ENCODE measurements at places on chromosomes 16 and 17.

GRCh38 chr17:18146980-18147379 is 36.6 kb upstream of the ALKBH5 start:
- no peak for DNase-seq

GRCh38 chr16:75097941-75098901 is 18.4 kb downstream of the LDHD start:
- DNase-seq: no peak

GRCh38 chr16:17340804-17341203 is 130.0 kb downstream of the XYLT1 start:
- no peak for DNase-seq

GRCh38 chr17:31387438-31387837 is 4.0 kb upstream of the RAB11FIP4 start:
- no peak for DNase-seq

GRCh38 chr17:49229805-49230600 is 584 bp downstream of the PHOSPHO1 start:
- no peak for DNase-seq

DNA sequence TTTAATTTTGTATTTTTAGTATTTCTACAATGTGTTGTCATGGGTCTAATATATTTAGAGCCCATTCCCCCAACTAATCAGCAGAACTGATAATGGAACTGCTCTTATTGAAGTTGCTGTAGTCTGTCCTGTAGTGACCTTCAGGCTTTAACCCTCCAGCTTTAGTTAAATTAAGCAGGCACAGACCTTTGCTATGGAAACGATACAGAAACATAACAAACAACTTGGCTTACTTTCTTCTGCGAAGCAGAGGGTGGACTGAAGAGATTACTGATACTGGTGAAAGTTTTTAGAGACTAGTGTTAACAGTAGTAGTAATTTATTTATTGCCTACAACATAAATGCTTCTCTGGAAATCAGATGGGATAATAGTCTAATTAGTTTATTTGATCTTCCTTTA is 61.4 kb downstream of the NFATC3 start:
- DNase-seq: peak; percentile 46

DNA sequence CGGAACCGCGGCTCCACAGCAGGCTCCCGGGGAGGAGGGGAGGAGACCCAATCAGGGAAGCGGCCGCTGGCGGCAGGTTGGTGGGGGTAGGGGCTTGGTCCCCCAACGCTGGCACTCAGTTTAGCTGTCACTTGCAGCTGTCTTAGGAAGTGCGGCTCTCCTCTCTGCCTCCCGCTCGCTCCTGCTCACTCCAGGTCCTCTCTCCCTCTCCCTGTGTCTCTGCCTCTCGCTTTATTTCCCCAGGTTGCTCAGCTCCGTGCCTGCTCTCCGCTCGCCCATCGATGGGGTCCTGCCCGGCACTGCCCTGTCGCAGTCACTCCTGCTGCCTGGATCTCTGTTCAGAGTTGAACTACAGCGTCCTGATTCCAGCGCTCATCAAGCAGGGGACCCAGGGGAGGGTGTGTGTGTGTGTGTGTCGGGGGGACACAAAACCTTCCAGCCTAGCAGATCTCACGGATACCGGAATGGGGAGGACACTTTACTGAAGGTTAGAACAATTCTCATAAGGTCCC is 145.6 kb downstream of the ENGASE start:
- no peak for DNase-seq

- no peak for DNase-seq
Measured at GRCh38 chr16:83917152-83918120, 18.5 kb downstream of the MLYCD start.

DNA sequence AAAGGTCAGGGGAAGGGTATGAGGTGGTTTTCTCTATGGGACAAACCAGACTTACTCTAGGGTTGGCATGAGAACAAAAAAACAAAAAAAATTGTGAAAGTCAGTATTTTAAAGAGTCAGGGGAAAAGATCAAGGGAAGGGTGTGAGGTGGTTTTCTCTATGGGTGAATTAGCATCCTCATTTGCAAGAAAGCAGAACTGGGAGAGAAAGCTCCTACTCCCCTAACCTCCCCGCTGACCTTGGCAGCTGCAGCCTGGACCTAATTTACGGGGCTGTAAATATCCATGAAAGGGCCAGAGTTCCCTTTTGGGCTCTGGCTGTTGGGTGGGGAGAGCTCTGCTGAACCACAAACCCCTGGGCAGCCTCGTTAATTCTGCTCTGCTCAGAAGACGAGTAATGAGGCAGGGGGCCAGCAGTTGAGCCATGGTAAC is 10.6 kb downstream of the RHBDL3 start:
- DNase-seq: no peak

DNA sequence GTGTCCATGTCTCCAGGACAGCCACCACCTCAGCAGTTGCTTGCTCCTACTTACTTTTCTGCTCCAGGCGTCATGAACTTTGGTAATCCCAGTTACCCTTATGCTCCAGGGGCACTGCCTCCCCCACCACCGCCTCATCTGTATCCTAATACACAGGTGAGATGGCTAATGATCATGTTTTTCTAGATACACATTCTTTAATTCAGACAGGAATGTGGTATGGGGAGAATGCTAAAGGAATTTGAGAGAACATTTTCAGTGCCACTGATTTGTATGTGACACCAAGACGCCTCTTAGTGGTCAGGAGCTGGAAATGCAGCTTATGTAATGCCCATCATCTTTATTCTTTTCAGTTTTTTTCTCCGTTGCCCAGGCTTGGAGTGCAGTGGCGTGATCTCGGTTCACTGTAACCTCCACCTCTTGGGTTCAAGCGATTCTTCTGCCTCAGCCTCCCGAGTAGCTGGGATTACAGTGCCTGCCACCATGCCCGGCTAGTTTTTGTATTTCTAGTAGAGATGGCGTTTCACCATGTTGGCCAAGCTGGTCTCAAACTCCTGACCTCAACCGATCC is 8.9 kb upstream of the RAPGEFL1 start:
- DNase-seq: peak; percentile 65

DNA sequence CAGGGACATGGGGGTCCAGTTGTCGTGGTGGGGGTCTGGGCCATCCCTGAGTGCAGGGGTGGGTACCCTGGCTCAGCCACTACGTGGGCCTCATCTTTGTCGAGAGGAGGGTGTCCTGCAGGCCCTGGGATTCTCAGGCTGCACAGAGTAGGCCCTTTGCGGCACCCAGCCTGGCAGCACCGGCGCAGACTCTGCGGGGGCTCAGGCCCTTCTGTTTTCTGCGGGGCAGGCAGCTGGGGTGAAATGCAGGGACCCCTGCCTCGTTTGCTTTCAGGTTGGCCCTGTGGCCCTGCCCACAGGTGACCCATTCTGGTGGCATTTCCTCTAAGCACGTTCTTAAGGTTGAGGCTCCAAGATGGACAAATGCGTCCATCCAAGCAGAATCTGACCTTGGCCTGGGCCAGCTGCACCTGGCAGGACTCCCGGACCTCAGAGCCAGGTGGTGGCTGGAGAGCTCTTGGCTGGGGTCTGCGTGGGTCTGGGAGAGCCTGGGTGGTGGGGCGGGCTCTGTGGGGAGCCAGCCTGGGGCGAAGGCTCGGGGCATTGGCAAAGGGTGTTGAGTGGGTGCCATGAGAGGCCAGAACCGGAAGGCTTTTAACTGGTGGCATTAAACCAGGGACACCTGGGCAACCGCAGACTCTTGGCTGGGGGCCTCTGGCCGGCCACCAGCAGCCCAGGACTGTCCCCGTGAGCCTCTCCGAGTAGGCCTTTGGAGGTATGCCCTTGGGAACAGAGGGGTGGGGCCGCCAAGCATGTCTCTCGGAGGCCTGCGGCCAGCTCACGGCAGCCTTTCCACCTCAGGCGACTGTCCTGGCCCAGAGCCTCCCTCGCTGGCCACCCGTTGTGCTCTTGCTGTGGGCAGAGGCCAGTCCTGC is 16.9 kb downstream of the PRSS27 start:
- no peak for DNase-seq

- DNase-seq: no peak
Measured at GRCh38 chr16:17372386-17372785, 98.4 kb downstream of the XYLT1 start.

DNA sequence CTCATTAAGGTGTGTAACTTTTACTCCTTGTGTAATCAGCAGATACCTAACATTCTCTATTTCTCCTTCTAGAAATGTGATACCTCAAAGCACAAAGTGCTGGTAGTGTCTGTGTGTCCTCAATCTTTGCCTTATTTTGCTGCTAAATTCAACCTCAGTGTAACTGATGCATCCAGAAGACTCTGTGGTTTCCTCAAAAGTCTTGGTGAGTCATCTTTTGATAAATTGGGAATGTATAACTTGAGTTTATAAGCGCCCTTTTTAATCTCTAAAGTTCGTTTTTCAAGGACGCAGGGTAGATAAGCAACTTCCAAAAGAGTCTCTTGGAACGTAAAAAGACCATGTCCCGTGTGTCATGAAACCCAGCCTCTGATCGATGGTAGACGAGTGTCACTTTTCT is 10.2 kb downstream of the NARF start:
- DNase-seq: no peak

DNA sequence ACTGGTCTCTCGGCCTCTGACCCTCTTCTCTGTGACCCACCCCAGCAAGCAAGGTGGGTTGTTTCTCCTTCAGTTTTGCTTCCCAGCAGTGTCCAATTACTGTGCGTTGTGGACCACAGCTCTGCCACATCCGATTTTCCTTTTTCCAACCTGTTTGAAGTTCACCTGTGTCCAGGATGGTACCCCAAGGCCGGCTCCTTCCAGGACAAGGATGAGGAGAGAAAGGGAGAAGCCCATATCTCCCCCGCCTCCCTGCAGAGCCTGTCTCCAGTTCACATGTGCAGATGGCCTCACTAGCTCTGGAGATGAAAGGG is 13.5 kb downstream of the NMRAL1 start:
- no peak for DNase-seq

GRCh38 chr16:67431775-67432505 is 1.0 kb downstream of the HSD11B2 start:
- DNase-seq: no peak

- no peak for DNase-seq
Measured at GRCh38 chr17:77461277-77462057, 320.7 kb downstream of the SEC14L1 start.

DNA sequence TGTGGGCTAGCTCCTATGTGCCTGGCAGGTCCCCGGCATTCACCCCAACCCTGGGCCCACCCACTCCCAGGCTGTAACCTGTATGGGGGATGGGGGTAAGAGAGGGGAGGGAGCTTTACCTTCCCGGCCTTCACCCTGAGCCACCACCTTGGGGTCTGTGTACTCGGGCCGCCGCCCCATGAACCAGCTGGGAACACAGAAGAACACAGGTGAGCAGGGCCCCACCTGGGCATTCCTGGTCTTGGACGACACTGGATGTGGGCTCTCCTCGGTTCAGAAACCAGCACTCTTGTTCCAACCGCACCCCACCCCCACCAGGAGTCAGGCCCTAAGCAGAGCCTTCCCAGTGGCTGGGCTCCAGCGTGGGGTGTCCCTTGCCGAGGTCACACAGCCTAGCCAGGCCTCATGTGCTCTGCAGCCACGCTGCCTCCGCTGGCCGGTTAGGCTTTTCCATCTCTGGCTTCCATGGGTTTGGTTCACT is 18.8 kb downstream of the B9D1 start:
- DNase-seq: no peak

DNA sequence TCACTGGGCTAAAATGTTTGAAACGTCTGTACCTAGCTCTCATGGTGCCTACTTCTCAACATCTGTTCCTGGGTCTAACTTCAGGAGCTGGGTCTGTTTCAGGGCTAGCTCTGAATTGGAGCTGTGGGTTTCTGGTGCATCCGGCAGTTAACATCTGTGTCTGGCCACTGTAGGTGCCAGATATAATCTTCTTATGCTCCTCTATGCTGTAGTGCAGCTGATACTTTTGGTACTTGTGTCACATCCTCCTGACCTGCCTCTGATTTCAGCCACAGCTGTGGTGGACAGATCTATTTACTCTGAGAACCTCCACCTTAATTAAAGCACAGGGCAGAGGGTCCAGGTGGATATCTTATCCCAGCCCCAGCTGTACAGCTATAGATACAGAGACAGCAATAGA is 496.5 kb upstream of the CDH11 start:
- DNase-seq: no peak
